Substantia nigra (tissue), 51 donors: ENCODE measurements at places on chromosomes 2 and 18.
A peak's percentile ranks its signal among the peaks of the same experiment; 100 is the strongest.

DNA sequence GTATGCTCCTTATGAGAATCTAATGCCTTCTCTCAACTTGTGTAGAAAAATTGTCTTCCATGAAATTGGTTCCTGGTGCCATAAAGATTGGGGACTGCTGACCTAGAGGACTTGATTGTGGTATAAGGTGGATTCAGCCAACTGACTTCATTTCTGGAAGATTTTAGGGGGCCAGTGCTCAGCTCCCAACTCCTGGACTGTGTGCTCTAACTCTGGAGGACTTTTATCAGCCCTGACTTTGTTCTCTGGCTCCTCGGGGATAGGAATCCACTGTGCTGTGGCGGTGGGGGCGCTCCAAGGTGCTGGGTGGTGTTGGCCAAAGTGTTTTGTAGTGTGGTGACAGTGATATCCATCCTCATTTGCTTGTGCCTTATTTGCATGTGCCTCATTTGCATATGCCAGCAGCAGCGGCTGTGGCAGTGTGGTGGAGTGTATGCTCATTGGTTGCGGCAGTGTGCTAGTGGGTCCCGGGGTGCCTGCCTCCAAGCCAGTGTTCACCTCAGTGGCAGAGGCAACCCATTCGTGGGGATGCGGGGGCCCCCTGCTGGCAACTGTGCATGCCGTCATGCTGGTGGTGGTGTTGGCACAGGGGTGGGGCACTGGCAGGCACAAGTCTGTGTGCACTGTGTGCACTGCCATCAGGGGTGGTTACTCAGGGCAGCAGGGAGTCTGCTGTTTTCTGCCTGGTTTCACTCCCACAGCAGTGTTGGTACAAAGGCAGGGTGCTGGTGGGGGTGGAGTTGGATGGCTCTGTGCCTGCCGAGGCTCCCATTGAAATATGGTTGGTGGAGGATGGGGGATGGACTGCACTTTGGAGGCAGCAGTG lies 19.6 kb downstream of the EHBP1 start:
- DNase-seq = peak; percentile 72

GRCh38 chr18:57353940-57354461 lies 1.6 kb downstream of the ST8SIA3 start:
- DNase-seq = peak; percentile 61

- DNase-seq = no peak
These were observed 190.7 kb downstream of the DLGAP1 start for GRCh38 chr18:4264347-4264791.

DNA sequence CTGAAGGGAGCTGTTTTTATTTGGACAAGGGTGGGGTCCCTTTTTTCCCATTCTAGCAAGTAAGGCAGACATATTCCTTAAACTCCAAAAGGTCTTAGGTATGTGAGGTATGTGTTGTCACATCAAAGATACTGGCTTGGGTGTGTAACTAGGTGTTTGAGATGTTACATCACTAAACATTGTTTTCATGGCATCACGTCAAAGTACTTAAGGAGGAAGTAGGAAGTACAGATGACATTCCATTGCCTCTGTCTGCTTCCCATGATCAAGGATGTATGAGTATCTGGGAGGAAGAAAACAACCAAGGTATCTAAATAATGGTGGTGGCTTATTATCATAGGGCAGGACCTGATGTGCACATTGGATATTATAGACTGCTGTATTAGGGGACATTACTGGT lies 39.3 kb downstream of the CD302 start:
- DNase-seq = no peak

GRCh38 chr2:191436368-191437055 lies 191.3 kb downstream of the MYO1B start:
- no peak for DNase-seq
